Dorsolateral prefrontal cortex (tissue), 122 donors: ENCODE measurements at places on chromosomes 2 and 18.

DNA sequence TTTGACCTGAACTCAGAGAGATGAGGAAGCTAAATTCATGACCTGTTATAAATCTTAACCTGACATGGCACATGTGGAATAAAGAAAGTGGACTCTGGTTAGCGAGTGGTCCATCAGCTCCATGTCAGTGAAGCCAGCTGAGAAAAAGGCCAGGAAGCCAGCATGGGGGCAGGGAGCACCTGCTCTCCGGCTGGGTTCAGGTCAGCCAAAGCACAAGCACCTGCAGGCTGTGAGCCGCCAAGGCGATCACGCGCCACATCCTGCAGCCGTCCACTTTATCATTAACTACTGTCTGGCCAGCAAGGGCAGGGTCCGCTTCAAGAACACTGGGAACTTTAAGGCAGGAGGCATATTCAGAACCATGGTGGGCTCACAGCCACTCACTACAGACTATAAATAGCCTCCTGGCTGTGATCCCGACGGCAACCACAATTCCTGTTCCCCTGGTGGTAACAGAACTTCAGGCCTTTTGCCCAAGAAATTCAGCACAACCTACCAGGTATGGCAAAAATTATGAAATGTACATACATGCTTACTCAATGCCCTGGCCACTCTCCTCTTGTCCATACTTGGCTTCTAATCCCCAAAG is 35.5 kb downstream of the ACVR1 start:
- no peak for DNase-seq

GRCh38 chr2:207504513-207505170 is 25.1 kb upstream of the CREB1 start:
- no peak for DNase-seq

GRCh38 chr2:41151746-41152145 is 699.9 kb upstream of the SLC8A1 start:
- no peak for DNase-seq

DNA sequence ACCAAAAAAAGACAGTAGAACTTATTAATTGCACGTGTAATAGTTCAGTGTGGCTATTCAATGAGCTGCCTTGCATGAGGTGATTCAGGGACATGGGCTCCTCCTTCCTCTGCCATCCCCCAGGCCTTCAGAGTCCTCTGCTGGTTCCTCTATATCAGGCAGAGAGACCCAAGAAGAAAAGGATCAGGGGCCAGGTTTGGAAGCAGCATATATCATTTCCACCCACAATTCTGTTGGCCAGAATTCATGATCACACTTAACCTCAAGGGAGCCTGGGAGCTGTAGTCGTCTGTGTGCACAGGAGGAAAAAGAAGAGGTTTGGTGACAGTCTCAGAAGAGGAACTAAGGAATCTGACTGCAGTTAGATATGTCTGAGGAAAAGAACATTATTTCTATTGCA is 114.0 kb upstream of the GLS start:
- DNase-seq: no peak

DNA sequence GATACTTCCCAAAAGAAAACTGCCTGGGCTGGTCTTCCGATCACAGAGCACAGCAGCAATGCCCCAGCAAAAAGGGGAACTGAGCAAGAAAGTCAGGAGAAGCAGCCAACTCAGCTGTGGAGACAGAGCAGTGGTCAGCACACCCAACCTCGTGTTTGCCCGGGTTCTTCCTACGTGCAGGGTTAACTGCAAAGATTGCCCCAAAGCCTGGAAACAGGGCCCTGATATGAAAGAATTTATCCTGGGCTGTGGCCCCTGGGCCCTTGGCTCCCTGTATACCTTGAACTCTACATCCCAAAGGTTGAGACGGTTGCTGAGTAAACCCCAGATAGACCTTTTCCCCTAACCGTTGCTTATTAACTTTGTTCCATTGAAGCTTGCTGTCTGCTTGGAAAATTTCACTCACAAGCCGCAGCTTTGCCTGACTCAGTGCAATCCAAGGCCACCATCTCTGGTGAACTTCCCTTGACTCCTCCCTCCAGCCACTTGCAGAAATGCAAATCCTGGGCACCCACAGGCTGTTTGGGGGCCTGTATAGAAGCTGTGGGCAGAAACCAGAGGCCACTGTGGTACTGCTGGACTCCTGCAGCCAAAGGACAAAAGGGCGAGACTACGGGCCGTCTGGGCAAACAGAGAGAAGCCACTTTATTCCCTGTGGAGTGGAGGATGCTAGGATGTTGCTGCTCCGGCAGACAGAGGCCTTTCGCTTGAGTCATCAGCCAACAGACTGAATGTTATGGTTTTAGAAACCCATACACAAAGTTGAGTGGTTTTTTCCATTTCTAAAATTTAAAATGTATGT is 18.2 kb downstream of the NRP2 start:
- DNase-seq: no peak

- DNase-seq: no peak
Observed at GRCh38 chr2:20092226-20092900, 40.9 kb upstream of the LAPTM4A start.

GRCh38 chr18:28039691-28040090 is 137.2 kb downstream of the CDH2 start:
- no peak for DNase-seq

- DNase-seq: no peak
Observed at GRCh38 chr2:19373352-19373751, 14.9 kb upstream of the OSR1 start.

- no peak for DNase-seq
Observed at GRCh38 chr2:575030-575726, 102.0 kb downstream of the TMEM18 start.

DNA sequence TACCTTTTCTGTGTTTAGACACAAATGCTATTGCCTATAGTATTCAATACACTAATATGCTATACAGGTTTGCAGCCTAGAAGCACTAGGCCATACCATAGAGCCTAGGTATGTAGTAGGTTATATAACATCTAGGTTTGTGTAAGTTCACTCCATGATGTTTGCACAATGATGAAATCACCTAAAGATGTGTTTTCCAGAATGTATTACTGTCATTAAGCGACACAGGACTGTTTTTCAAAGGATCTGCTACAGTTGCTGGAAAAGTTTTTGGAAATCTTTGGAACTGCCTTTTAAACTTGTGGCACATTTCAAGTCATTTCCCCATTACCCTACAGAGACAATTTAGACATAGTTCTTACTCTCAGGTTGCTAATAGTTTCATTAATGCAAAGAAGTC is 9.3 kb downstream of the PSMD1 start:
- DNase-seq: no peak

DNA sequence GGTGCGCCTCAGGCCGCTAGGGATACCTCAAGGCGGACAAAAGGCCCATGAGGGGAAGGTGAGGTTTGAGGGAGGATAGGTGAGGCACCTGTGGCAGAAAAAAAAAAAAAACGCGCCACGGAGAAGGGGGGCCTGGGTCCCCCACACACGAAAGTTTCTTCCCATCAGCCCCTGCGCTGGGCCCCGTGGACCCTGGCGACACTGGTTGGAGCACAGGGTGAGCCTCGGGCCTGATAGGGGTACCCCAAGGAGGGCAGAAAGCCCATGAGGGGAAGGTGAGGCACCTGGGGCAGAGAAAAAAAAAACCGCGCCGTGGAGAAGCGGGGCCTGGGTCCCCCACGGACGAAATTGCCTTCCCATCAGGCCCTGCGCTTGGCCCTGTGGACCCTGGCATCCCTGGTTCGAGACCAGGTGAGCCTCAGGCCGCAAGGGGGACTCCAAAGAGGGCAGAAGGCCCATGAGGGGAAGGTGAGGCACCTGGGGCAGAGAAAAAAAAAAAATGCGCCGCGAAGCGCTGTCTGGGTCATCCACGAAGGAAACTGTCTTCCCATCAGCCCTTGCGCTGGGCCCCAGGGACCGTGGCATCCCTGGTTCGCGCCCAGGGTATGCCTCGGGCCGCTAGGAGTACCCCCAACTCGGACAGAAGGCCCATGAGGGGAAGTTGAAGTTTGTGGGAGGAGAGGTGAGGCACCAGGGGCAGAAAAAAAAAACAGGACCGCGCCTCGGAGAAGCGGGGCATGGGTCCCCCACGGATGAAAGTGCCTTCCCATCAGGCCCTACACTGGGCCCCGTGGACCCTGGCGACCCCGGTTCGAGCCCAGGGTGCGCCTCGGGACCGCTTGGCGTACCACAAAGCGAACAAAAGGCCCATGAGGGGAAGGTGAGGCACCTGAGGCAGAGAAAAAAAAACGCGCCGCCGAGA is 226.2 kb downstream of the CCDC74A start:
- DNase-seq: no peak
